OCI-M1 (cell line): ENCODE measurements at places on chromosomes 3 and 15.
A peak's percentile ranks its signal among the peaks of the same experiment; 100 is the strongest.

GRCh38 chr3:102163039-102163817 lies 271.6 kb upstream of the ZPLD1 start:
- peak; percentile 35 for DNase-seq

GRCh38 chr3:41936384-41936783 lies 25.5 kb downstream of the ULK4 start:
- DNase-seq, result no peak

GRCh38 chr3:122394173-122394572 lies 10.2 kb downstream of the FAM162A start:
- DNase-seq, result no peak

DNA sequence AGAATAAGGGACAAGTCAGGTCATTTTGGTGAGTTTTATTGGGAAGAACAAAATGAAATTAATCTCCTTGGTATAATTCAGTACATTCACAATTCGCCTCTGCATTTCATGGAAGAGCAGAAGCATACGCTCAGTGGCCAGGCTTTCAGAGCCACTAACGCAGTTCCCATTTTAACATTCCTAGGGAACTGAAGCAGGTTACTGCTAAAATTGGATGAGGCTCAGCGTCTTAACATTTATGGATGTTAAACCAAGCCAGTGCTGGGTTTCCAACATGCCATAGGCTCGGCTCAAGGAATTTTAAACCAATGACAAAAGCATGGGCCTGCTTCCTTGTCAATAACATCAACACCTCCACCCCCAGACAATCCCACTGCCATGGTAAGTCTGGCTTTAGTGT lies 172.7 kb upstream of the PRICKLE2 start:
- DNase-seq, result no peak

- DNase-seq, result no peak
These were observed 40.0 kb upstream of the TEX9 start for GRCh38 chr15:56325186-56325585.

- no peak for DNase-seq
These were observed 695.8 kb downstream of the TUSC7 start for GRCh38 chr3:117405359-117405758.

- no peak for DNase-seq
These were observed 5.4 kb upstream of the TBC1D21 start for GRCh38 chr15:73867956-73868355.

DNA sequence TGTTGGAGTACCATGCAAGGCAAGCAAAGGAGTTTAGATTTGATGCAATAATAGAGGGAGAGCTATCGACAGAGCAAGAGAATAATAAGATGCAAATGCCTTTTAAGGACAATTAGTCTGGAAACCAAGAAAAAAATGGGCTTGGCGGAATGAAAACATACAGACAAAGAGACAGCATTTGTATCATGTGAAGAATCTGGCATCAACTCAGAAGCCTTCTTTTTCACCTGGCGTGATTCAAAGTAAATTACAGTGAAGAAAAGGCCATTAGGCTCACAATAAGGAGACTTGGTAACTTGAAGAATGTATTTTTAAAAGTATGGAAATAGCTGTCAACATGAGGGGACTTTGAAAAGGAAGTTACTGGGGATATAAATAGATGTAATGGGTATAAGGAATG lies 521.2 kb upstream of the GOLIM4 start:
- DNase-seq, result no peak

GRCh38 chr3:109224333-109224732 lies 87.8 kb downstream of the C3orf85 start:
- peak; percentile 27 for DNase-seq

DNA sequence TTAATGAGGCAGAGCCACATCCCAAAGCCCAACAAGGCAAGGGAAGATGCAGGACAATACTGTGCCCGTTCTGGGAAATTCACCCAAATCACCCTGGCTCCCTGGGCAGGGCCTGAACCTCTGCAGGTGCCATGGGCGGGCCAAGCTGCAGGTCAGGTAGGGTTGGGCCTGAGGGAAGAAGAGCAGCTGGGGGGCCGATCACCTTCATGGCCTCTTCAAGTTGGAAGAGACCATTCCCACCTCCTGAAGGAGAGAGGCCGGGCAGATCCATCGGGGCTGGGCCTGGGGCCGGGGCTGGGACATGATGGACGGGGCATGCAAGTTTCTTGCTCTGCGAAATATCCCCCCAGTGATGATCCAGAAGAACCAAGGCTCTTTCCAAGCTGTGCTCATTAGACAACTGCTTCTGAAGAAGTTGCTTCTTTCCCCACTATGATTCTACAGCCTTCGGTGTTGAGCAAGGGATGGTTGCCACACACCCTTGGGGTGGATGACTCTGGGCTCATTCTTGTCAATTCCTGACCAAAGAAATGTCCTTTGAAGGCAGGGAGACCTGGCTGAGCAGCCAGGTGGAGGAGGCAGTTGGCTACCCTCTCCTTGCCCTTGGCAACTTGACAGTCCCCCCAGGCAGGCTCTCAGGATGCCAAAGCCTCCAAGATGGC lies 38.2 kb downstream of the KLHL25 start:
- DNase-seq, result no peak

- no peak for DNase-seq
These were observed 19.7 kb downstream of the CORO2B start for GRCh38 chr15:68598171-68599152.

DNA sequence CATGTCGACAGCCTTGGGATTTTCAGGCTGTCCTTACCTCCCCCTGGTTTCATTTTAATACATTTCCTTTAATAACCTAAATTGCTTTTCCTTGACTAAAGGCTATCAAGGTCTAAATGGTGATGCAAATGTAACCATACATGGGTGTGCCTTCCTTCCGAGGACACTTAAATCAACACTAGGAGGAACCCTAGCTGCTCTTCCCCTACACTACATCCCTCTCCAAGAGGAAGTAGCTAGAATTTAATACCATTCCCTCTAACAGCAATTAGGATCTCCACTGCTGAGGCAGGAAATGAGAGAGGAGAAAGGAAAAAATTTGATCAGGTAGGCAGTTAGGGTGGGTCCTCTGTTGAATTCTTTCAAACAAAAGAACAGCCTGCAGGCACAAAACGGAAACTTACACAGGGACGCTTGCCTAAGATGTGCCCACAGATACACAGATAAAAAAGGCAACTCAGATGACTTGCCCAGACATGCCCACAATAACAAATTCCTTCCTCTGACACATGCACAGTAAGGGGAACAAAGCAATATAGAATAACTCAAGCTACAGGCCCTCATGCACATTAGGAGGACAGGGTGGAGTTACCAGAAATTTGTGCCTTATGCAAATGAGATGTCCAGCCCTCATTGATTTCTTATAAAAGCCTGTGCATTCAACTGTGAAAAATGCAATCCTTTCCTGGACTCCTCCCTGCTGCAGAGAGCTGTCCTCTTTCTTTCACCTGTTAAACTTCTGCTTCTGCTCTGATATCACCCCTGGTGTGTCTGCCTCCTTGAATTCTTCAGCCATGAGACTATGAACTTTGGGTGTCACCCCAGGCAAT lies 1024.4 kb upstream of the CADM2 start:
- peak; percentile 23 for DNase-seq

- no peak for DNase-seq
These were observed 26.5 kb downstream of the PLA1A start for GRCh38 chr3:119624002-119624720.

- peak; percentile 94 for DNase-seq
These were observed 521.8 kb upstream of the CNTN3 start for GRCh38 chr3:75136100-75136897.

DNA sequence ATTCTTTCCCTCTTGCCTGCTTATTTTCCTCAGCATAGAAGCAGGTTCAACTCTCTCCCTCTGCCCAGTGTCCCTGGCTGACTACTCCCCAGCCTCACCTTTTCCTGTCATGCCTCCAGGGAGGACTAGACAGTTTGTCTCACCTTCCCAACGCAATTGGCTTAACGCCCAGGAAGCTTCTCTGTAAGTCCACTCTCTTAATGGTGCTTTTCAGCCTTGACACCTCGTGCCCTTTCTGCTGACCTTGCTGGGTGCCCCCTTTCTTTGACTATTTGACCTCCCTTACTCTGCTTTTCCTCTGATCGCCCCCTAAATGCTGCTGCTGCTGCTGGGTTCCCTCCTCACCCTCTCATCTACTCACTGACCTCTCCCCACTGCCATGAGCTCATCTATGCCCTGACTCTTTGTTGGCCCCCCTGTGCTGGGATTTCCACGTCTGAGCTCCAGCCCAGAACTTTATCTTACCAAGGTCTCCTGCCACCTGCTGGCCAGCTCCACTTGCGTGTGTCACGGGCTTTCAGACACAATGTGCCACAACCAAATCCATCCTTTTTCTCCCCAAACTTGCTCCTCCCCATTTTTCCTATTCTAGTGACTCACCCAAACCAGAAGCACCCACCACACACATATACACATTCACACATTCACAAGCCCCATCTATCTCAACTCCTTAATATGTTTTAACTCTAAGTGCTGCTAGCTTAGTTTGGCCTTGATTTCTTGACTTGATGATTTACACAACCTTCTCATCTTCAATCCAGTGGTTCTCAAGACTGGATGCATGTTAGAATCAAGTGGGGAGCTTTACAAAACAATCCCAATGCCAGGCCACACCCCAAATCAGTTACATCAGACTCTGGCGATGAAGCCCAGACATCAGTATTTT lies 16.6 kb downstream of the EPB42 start:
- DNase-seq, result peak; percentile 68

GRCh38 chr3:10560060-10560861 lies 54.9 kb upstream of the ATP2B2 start:
- DNase-seq, result no peak

GRCh38 chr3:68972358-68972979 lies 40.1 kb upstream of the TAFA4 start:
- peak; percentile 72 for DNase-seq

- no peak for DNase-seq
These were observed 2.8 kb downstream of the TAGLN3 start for GRCh38 chr3:112001526-112001925.

DNA sequence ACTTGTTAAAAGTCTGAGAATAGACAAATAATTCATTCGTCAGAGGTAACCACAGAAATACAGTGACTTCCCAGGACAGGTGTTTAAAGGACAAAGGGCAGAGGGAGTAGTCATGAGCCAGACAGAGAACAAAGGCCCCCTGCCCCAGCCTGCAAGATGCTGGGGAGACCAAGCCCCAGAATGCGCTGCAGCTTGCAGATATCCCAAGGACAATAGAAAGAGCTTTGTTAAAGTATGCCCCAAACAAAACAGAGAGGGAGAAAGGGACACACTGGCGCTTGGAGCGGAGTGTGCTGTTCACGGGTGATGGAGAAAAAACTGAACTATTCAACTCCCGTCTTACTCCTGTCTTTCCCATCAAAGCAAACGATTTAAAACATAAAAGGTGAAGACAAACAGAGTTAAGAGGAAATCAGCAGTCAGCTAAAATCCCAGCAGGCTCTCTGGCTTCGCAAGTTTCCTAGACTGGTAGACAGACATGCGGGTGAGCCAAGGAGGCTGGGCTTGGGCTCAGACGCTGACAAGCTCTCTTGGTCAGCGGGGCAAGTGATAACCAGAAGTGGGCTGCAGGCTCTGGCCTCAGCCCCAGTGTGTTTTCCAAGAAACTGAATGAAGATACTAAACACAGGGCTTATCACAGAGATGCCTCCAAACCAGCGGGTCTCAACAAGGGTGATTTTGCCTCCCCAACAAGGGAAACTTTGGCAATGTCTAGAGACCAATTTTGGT lies 130.1 kb downstream of the UACA start:
- peak; percentile 95 for DNase-seq

DNA sequence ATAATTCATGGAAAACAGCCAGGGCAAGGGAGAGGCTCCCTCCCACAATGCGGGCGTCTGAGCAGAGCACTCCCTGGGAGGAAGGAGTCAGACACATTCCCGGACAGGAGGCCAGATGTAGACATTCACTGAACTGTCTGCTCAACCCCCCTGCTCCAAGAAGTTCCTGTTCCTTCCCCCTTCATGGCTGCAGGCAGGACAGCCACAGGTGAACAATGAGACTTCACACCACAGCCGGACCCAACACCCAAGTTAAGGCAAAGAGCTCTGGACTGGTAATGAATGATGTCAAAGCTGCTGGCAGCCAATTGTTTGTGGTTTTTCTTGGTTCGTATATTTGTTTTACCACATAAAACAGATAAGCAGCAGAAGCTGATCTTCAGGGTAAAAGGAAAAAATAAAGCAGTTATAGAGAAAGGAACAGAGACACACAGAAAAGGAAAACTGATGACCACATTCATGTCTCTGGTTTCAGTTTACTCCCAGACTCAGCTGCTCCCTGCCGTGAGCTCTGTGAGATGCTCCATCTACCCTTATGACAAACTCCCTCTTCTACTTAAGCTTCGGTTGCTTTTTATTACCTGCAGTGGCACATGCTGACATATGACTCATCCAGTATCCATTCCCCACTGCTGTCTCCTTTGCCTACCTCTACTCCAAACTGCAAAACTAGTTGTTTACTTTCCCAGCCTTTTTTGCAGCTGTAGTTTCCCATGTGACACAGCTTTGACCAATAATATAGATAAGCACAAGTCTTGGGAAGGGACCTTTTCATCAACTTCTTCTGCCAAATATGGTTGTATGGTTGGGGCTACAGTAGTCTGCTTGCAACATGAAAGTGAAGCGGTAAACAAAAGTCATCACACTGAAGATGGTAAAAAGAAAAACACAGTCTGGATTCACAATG lies 33.1 kb downstream of the DZIP1L start:
- peak; percentile 53 for DNase-seq

GRCh38 chr3:133448478-133449122 lies 48.7 kb downstream of the BFSP2 start:
- peak; percentile 41 for DNase-seq

GRCh38 chr3:191008074-191008473 lies 145.6 kb upstream of the GMNC start:
- DNase-seq, result peak; percentile 70

DNA sequence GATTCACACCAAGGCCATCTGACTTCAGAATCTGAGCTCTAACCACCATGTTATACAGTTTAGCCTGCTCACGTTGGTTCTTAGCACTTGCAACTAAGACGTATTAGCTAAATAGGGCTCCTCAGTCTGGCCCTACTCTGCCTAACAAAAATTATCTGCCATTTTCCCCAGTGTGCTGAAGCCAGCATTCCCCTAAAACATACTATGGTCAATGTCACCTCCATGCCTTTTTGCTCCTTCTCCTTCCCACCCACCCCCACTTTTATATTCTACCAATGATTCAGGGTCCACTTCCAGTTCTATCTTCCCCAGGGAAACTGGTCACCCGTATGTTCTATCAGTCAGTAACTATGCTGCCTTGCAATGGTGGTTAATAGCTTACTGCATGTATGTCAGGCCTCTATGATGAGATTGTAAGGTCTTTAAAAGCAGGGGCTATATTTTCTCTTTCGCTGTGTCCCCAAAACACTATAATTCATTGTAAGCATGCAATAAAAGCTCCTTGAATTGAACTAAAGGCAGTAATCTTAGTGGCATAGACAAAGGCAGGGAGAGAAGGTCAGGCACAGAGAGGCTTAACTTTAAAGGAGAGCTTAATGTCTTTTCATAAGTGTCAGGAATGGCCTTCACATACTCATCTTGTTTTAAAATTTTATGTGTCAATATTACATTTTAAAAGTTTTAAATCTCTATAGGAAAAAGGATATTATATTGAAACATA lies 23.3 kb downstream of the POPDC2 start:
- no peak for DNase-seq

GRCh38 chr3:119240101-119240590 lies 532 bp downstream of the B4GALT4 start:
- peak; percentile 65 for DNase-seq

GRCh38 chr15:94383041-94383440 lies 151.7 kb downstream of the MCTP2 start:
- no peak for DNase-seq
